ENCODE measurements at places on chromosomes 2 and 18.

- DNase-seq = no peak
Observed at GRCh38 chr2:203532957-203533658, 2.0 kb downstream of the RAPH1 start.

GRCh38 chr2:25062511-25062917 is 20.6 kb downstream of the EFR3B start:
- no peak for DNase-seq

DNA sequence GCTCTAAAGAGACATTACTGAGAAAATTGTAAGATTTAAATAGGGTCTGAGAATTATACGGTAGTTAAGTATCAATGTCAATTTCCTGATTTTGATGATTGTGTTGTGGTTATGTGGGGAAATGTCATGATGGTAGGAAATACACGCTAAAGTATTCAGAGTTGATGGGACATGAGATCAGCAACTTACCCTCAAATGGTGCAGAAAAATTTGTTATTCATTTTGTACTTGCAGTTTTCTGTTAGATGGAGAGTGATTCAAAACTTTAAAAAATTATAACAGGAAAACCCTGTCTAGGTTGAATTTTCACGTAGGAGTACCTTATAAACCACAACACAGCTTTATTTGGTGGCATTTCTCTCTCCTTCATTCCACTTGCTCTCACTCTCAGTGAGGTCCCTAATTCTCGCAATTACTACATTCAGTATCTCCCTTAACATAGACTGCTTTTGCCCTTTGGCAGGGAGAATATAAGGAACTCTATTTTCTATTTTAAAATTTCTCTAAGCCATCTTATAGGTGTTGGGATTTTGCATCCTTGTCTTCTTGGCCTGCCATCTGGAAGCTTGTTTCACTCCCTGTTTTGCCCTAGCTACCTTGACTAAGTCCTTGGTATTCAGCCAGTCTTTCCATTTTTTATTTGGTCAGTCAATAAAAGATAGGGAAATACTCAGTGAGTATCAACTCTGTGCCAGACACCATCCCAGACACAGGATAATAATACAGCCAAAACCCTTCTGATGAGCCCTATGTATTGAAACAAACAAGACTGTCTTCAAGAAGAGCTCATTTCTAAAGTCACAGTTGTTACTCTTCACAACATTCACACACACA is 550.6 kb upstream of the ACVR2A start:
- no peak for DNase-seq

- no peak for DNase-seq
Observed at GRCh38 chr18:2134364-2134763, 436.9 kb downstream of the METTL4 start.

Measured in stimulated activated CD8-positive, alpha-beta memory T cell treated with anti-CD3 and anti-CD28 coated beads, Interleukin-4, amount 100 ng/mL, for 48 hours (primary cell).